ENCODE measurements at places on chromosomes 1 and 21.

- DNase-seq, result no peak
These were observed 40.6 kb upstream of the NEGR1 start for GRCh38 chr1:72322910-72323309.

- DNase-seq, result no peak
These were observed 13.0 kb upstream of the SLC6A9 start for GRCh38 chr1:44044071-44044801.

DNA sequence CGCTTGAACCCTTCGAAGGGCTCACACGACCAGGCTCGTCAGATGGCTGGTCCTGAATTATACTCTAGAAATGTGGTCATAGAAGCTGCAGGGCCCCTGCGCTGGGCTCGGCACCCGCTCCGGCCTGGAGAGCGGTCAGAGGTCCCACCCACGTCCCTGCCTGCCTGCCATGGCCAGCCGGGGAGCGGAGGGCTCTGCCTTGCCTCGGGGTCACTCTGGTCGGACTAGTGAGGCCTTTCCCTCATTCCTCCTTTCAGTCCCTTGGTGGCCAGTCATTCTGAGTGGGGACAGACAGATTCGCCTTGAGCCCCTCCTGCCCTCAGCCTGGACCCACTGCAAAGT is 529 bp upstream of the MARCKSL1 start:
- DNase-seq, result no peak

DNA sequence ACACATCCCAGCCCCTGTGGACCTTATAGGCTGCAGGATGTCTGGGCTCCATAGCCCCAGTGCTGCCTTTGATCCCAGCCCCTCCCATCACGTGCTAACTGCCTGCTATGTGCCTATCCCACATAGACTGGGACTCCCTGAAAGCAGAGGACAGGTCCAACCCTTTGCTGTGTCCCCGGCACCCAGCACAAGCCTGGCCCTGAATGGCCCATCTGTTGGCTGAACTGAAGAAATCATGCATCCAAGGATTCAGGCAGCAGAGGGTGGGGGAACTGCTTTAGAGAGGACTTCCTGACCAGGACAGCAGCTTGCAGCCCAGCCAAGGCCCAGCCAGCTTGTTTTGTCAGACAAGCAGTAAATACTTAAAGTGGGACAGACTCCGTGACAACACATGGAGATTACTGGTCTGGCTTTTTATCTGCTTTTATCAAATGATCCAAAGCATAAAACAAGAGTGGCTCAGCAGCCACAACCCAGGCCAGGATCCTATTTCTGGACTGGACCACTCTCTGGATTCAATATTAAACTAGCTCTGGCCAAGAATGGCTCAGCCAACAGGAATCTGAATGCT is 69.3 kb downstream of the GLIS1 start:
- DNase-seq, result no peak

DNA sequence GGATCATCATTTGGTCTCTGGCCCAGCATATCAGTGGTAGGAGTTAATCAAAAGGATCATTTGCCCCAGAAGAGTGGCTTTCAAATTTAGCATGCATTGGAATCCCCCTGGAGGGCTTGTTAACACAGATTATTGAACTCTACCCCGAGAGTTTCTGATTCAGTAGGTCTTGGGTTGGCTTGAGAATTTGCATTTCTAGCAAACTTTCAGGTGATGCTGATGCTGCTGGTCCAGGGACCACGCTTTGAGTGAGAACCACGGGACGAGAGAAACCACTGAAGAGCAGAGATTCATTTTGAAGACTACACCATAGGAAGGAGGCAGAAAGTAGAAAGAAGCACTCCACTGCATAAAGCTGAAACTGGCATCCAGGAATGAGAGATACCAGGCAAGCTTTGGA is 81.3 kb upstream of the DUSP10 start:
- no peak for DNase-seq

GRCh38 chr1:222781251-222781650 is 33.6 kb upstream of the DISP1 start:
- no peak for DNase-seq

DNA sequence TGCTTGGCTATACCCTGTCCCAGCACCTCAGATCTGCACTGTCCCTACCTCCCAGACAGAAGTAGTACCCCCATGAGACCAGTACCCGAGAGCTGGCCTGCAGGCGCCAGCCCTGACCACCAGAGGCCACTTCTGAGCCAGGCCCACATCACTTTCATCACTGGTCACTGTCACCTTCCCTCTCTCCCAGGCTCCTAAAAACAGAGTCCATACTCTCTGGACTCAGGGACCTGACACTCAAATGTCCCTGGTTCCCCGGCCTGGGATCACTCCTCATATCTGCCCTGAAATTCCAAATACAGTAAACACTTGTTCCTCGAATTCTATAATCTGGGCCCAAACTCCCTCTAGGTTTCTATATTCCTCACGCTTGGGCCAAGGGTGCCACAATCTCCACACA is 18.7 kb downstream of the TMEM53 start:
- no peak for DNase-seq

DNA sequence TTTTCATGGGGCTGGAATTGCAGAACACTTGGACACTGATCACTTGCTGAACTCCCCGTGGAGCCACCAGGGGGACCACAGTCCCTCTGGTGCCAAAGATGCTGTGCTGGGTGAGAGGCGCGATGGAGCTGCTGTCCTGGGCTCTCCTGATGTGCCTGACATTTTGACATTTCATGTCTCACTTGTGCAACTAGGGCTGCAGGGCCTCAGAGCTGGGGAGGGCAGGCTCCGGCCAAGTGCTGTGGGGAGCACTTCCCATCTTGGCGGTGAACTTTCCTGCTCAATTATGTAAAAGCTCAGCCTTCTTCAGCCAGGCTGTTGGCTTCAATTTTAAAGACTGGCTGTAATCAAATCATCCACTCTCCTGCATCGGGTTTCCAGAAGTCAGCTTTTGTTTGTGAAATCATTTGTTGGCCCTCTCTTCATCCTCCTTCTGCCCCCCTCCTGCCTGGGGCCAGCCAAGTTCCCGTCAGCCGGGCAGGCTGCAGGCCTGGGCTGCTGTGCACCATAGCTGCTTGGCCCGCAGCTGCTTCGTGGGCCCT is 36.8 kb downstream of the KCNAB2 start:
- DNase-seq, result peak; percentile 47

DNA sequence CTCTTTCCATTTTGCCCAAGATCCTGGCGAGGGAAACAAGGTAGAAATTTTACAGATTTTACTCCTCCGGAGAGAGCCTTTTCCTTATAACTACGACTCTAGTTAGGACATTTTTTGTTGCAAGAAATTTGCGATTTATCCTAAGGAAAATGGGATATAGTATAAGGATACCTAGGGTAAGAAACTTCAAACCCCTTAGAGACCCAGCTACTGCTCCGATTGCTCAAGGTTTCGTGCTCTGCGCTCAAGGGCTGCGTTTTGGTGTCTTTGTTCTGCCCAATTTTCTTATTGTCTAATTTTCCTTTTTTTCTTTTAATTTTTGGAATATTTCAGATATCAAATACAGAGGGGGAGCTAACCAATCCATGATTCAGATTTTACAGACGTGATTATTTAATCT is 1.5 kb downstream of the TTC3 start:
- DNase-seq, result no peak

GRCh38 chr1:4095433-4095971 is 195.4 kb upstream of the C1orf174 start:
- no peak for DNase-seq

GRCh38 chr1:29853716-29854330 is 617.5 kb downstream of the PTPRU start:
- no peak for DNase-seq

GRCh38 chr1:42822800-42823392 is 5.7 kb upstream of the SVBP start:
- no peak for DNase-seq

DNA sequence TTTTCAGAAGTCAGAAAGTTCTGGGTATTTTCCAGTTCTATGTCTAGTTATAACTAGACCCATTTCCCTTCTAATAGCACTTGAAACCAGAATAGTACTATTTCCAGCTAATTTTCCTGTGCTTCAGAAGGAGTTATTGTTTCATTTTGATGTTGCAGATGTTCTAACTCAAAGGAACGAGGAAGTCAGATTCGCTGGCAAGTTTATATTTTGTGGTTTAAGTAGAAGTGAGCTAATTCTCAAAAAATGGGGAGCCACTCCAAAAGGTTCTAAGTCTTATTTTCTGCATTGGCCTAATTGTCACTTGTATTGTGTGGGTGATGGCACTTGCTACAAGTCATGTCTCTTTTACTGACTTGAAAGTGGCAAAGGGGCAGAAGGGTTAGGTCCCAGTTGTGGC is 18.1 kb downstream of the CCDC185 start:
- no peak for DNase-seq

DNA sequence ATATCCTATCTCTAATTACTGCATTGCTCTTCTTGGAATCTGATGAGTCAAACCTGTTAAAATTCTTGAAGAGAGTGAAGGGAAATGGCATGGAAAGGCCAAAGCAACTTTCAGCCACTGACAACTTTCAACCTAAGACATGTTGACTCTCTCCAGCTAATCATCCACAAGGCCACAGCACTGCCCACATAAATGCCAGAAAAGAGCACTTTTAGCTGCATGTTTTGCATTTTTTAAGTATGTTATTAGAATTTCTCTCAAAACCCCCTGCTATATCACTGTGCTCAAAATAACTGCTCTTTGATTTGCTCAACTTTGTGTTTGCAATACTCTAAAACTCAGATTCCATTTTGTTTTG is 352.5 kb downstream of the ADGRL2 start:
- DNase-seq, result no peak

DNA sequence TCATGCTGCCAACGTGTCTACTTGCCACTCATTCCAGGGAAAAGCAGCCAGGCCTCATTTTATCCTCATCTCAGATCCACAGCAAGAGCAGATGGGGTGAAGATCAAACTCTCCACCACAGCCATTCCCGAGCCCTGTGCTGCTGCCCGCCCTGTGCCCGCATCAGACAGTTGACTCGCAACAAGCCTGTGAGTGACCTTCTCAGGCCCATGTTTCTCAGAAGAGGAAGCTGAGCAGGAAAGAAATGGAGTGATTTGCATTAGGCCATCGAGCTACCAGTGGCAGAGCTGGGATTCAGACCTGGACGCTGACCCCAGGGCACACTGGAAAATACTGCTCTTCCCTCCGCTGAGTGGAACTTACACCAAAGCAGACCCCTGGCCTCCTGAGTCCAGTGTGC is 1.2 kb downstream of the CNR2 start:
- no peak for DNase-seq

DNA sequence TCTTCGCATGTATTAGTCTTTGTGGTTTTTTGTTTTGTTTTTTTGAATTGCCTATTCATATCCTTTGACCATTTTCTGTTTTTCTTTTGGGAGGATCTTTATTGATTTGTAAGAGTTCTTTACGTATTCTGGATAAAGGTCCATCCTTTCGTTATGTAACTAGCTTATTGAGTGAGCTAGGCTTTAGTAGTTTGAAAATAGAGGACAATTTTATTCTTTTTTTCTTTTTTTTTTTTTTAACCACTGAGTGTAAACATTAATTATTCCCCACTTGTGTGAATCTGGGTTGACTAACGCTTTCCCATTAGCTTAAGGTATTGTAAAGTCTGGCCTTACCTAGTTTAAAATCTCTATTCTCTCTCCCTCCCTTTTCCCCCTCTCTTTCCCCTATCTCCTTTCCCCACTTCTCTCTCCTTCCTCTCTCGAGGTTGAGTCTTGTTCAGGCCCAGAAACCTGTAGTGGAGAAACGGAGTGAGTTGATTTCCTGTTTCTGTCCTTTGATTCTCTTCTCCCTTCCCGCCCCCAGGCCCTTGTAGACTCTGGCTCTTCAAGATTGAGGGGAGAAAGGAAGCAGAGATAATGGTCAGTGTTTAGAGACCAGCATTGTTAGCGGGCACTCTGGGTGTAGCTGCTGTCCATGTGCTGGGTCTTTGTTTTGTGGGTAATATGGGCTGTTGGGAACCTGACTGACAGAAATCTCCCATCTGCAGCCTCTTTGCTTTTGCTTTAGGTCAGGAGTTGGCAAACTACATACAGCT is 1.5 kb downstream of the MORC3 start:
- DNase-seq, result peak; percentile 20

DNA sequence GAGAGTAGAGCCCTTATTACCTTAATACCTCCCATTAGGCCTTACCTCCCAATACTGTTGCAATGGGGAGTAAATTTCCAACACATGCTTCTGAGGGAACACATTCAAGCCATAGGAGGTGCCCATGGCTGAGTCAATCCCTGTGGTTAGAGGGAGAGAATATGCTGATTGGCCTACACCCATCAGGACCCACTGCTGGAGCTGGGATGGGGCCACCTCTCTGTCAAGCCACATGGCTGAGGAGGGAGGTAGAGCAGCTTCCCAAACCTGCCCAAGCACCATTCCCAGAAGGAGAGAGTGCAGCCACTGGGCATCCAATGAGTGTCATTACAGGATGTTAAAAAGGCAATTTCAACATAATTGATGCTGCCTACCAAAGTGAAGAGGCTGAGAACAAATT is 228.1 kb downstream of the C1orf94 start:
- DNase-seq, result no peak

DNA sequence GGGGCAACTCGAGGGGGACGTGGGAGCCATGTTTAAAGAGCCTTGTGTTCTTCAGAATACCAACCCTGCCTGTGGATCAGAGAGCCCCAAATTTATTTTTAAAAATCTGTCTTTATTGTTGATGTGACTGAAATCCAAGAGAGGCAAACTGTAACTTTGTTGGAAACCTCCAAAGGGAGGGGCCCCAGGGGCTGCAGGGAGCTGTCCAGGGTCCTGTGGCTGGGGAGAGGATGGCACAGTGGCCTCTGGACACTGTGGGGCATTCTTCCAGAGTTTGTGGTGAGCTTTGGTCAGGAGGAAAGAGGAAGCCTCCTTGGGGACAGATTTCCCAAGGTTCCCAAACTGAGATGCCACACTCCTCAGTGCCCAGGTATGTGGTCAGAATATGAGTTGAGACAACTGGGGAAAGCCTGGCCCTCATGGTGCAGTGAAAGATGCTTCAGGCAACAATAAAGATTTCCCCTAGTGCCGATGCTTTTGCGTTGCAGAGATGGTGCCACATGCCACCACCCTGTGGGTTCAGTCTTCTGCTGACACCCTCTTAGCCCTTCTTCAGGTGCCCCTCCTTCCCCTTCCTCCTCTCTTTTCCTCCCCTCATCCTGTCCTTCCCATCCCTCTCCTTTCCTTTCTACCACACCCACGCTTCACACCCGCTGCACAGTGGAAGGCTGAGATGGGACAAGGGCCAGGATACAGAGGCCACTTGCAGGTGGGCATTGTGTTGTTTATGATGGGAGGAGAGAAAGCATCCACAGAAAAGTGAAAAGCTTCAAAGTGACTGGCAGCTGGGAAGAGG is 122.1 kb downstream of the UCK2 start:
- no peak for DNase-seq

DNA sequence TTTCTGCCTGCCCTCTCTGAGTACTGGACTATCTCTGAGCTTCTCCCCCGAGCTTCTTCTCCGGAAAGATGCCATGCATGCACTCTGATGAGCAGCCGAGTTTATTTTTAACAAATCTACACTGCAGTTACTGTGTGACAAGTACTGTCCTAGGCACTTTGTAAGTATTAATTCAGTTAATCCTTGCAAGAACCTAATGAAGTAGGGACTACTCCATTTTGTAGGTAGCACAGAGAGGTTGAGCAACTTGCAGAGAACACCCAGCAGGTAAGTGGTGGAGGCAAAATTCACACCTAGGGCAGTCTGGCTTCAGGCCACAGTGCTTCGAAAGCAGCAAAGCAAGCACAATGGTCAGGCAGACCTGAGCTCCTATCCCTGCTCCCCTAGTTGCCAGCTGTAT is 3.8 kb upstream of the TAL1 start:
- DNase-seq, result no peak

- no peak for DNase-seq
These were observed 2.0 kb downstream of the INAVA start for GRCh38 chr1:200896531-200897196.

GRCh38 chr1:30109853-30110252 is 613.5 kb downstream of the MATN1 start:
- DNase-seq, result no peak
